Stimulated activated CD4-positive, alpha-beta T cell treated with anti-CD3 and anti-CD28 coated beads, Interleukin-1b, Interleukin-23, amount 100 ng/mL, for 1 hour (primary cell): ENCODE measurements at places on chromosomes 5 and 9.

DNA sequence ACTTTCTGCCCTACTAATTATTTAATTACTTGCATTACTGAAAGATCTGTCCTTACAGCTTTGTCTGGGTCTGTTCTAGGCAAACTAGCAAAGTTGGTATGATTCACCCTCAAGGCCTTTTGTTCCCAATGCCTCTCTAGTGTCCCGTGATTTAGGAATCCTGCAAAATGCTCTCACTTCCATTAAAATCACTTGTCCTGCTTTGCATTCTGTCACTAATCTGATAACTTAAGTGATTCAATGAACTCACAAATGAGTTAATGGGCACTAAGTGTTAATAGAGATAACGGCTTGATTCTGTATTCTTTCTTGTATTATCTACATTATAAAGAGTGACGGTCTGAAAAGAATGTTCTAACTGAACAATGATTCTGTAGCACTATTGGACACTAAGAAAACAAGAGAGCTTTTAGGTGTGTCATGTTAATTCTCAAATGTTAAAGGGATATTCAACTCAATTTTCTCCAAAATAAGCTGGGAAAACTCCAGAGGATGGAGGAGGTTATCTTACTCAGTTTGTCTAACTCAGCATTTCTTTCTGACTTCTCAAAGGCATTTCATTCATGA lies 697.3 kb downstream of the CETN3 start:
- no peak for DNase-seq

GRCh38 chr9:5578698-5579085 lies 50.2 kb upstream of the RIC1 start:
- no peak for DNase-seq

GRCh38 chr5:132019857-132020555 lies 8.5 kb upstream of the ACSL6 start:
- peak; percentile 34 for DNase-seq

- no peak for DNase-seq
Observed at GRCh38 chr9:79633558-79633957, 61.8 kb downstream of the TLE4 start.

DNA sequence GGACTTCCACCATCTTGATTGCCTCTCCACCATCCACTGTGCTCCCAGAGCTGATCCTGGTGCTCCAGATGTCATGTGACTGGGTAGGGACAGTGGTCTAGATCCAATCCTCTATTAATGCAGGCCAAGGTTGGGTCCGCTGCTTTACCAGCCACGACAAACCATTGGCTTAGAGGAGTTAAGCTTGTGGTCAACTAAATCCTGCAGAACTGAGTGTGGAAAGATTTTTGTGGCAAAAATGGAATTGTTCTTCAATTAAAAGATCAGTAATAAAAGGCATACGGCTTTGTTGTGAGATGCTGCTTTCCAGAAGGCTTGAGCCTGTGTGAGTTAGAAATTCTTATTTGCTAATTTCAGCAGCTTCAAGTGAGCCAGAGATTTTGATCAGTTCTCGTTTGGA lies 30.7 kb downstream of the SLC1A3 start:
- no peak for DNase-seq

GRCh38 chr5:88049156-88049555 lies 219.5 kb downstream of the TMEM161B start:
- no peak for DNase-seq

GRCh38 chr5:125603321-125603720 lies 819.9 kb upstream of the GRAMD2B start:
- no peak for DNase-seq

GRCh38 chr5:60207040-60207439 lies 313.5 kb upstream of the PDE4D start:
- DNase-seq = no peak

- DNase-seq = no peak
Observed at GRCh38 chr9:137783521-137783920, 94.1 kb upstream of the CACNA1B start.

DNA sequence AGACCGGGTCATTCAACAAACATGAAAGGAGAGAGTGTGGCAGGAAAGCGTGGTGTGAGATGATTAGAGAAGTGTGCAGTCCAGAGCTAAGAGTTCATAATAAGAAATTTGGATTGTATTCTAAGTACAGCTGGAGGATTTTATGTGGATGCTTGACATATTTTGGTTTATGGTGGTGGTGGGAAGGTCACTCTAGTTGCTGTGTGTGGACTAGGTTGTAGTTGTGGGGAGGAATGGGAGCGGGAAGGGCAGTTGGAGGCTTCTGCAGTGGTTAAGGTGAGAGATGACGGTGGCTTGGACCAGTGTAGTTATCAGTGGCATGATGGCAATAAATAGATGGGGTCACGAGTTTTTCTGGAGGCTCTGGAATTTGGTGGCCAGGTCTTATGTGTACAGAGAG lies 45.7 kb upstream of the GPR151 start:
- DNase-seq = no peak

DNA sequence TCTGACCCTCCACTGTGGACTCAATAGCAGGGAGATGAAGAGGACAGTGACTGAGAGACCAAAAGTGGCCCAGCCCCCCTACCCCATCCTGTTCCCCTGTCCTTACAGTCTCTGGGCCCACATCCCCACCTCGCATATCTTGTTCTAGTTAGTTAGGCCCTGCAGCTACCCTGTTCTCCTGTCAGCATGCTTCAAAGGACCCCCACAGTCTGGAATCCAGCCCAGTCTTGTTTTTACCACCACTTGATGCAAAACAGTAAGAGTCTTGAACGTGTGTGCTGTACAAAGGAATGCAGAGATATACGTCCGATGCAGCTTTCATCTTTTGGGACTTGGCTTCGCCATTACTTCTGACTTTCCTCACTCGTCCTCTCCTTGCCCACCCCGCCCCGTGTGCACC lies 12.2 kb upstream of the POMT1 start:
- no peak for DNase-seq

DNA sequence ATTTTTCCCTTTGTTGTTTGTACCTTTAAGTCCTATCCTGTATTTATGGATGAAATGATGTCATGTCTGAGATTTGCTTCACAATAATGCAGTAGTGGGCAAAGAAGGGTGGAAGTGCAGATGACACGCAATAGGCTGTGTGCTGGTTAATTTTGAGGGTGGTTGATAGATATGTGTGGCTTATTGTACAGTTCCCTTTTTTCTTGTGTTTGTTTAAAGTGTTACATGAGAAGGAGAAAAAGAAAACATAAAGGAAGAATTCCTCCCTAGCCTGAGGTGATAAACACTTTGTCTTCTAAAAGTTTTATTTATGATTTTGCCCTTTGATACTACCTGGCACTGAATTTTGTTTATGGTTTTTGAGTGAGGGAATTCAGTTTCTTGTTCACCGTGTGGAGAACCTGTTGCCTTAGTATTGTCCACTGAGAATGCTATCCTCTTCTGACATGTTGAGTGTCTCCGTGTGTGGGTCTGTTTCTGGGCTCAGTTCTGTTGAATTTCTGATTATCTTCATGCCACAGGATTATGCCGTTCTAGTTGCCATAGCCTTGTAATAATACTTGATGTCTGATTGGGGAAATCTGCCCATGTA lies 52.3 kb upstream of the FAM120AOS start:
- DNase-seq = no peak

DNA sequence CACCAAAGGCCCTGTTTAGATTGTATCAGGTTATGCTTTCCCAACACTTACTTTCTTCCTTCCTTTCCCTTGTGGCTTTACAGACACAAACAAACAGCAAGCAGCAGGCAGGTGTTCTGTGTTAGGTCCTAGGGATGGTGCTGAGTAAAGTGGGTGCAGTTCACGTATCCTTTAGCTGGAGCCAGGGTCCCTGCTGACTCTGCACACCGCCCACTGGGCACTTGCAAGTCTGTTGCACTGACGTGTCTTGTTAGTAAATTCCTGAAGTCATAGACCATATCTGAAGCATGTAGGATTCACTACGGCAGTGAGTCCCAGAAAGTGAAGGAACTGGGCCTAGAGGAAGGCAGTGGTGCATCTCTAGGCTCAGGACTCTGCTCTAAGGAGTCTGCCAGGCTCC lies 96.5 kb downstream of the DAPK1 start:
- DNase-seq = no peak

- no peak for DNase-seq
Observed at GRCh38 chr5:79964136-79964535, 26.9 kb downstream of the MTX3 start.

DNA sequence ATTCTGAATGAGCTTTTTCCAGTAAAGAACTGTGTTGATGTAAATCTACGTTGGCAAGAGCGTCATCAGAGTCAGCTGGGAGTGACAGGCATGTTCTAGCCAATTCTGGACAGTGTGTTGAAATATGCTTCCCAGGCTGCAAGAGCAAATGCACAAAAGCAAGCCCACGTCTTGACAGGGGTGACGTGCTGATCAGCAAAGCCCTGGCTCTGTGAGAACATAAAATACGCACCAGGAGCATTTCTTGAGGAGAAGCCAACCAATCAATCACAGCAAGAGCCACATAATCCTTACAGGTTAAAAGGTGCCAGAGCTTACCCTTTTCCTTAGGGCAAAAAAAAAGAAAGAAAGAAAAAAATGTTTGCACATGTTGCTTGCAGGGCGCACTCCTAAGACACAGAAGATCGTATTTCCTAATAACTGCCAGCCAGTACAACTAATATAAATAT lies 148.1 kb downstream of the PDE4D start:
- no peak for DNase-seq

DNA sequence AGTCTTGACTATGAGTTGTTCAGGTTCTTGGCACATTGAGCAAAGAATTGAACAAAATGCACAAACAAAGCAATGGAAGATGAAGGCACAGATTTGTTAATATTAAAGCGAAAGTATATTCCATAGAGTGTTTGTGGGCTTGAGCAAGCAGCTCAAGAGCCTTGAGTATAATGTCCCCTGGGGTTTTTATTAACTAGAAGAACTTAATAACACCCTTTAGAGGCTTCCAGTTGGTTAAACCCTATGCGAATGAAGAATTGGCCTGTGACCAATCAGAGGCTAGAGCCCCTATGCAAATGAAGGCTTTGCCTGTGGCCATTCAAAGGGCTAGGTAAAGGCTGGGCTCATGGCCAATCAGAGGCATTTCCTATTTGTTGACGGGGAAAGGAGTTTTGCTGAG lies 135.3 kb upstream of the IL12B start:
- DNase-seq = no peak

DNA sequence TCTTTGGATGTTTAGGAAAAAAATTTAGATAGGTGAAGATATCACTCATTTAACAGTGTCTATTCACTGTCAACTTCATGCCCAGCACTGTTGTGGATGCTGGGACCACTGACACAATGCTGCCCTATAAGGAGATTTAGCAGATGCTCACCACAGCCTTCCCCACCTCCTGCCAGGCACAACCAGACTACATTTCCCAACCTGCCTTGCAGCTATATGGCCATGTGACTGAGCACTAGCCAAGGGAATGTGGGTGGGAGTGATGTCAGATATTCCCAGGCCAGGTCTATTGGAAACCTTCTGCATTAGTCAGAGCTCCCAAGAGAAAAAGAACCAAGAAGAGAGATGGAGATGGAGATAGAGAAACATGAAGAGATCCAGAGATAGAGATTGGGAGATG lies 302.6 kb upstream of the TAS2R1 start:
- no peak for DNase-seq

DNA sequence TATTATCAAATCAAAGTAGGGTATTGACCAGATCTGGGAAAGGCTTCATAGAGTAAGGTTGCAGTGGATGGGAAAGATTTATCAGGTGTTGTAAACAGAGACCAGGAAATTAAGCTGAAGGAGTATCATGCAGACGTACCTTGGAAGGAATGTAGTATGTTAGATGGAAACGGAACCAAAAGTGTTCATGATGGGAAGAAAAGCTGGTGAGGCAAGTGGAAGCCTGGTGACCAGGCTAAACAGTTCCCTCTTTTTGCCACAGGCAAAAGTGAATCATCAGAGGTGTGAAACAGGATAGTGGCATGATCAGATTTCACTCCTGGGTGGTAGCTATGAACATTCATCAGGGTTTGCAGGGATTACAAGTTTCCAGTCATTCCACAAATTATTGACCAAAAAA lies 780.1 kb upstream of the DMAC1 start:
- no peak for DNase-seq

DNA sequence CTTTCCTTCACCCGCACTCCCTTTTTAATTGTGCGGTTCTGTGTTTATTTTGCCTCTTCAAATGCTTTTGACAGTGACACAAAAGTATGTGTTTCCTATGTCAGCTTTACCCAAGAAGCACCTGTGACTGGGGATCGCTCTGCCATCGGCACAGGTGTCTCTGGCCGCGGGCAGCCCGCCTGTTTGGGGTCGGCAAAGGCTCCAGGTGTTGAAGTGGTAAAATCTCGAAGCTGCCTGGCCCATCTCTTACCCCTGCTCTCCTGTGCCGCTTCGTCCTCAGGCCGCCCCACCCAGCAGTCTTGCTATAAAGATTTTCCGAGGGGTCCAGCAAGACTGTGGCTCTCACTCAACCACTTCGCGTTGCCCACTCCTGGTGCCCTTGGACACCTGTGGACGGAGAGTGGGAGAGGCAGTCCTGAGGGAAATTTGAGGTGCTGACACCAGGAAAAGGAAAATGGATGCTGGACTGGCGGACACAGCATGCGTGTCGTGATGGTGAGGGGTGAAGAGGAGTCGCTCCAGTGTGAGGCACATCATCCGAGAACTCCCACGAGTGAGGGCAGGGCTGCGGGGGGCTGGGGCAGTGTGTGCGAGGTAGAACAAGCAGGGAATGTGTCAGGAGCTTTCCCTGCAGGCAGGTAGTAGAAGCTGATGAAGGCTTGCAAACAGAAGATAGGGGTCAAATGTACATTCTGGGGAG lies 29.1 kb upstream of the CEP72 start:
- DNase-seq = no peak

GRCh38 chr5:149126906-149127305 lies 14.4 kb upstream of the ABLIM3 start:
- no peak for DNase-seq

DNA sequence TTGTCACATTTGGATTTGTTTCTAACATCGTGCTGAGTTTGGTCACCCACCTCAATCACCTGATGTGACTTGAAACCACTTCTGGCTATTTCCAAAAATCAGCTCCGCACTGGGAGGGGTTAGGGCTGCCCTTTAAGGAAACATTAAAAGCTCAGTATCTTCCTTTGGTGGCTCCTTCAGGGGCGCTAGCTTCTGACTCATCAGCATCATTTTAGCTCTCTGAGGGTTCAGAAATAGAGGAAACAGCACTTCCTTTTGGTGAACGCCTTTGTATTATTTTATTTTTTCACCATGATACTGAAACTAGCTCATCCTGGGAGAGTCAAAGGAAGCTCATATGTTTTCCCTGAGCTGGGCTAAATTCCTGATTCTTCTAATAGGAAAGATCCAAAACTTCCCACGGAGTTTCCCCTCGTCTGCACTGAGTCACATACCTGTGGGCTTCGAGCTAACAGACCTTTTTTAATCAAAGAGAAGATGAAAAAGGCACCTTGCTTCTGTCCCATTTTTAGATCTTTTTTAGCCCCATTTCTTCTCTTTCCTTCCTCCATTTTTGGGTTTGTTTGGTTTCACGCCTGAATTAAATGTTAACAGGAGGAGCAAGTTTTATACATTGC lies 48.2 kb downstream of the ROPN1L start:
- DNase-seq = no peak

GRCh38 chr9:96376891-96377874 lies 6.3 kb downstream of the SLC35D2 start:
- no peak for DNase-seq

DNA sequence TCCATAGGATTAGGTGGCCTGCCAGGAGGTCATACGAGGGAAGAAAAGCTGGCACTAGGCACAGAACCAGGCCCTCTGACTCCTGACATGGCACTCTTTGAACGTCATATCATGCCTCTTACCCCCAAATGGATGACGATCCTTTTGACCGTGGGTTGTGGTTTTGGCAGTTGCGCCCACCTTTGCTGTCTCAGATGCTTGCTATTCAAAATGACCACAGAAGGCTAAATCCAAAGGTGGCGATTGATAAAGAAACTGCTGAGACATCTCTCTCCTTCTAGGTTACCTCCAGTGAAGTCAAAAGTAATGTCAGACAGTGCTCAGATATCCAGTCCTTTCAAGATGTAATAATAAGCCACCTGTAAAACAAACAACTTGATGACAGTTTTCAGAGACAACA lies 385.0 kb downstream of the EFNA5 start:
- DNase-seq = no peak
